Ovary (tissue), 10 donors: ENCODE measurements at places on chromosomes 3 and 15. TPM values are rescaled to one million over a fixed set of nuclear protein-coding genes. Genes with fewer than 3 reads are reported as not detected.

The DUOXA1 gene
- polyA plus RNA-seq = 0.77 TPM

The MINAR1 gene
- polyA plus RNA-seq = 0.19 TPM

DNA sequence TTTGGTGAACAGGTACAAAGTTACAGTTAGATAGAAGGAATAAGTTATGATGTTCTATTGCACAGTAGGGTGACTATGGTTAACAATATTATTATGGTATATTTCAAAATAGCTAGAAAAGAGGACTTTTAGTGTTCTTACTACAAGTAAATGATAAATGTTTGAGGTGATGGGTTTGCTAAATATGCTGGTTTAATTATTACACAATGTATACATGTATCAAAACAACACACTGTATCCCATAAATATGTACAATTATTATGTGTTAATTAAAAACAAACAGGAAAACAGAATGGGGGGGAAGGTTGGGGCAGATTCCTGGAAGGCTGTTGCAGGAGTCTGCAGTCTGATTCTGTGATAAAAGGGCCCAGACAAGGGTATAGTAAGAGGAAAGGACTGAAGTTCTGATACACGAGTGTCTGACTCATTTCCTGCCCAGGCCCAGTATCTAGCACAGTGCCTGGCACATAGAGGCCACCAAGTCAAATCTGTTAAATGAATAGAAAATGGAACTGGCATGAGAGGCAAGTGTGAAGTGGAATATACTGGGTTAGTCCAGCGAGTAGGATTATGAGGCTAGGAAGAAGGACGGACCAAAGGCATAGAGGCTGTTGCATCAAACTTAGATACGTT lies 7.2 kb upstream of the ENTPD3 start:
- no peak for DNase-seq

DNA sequence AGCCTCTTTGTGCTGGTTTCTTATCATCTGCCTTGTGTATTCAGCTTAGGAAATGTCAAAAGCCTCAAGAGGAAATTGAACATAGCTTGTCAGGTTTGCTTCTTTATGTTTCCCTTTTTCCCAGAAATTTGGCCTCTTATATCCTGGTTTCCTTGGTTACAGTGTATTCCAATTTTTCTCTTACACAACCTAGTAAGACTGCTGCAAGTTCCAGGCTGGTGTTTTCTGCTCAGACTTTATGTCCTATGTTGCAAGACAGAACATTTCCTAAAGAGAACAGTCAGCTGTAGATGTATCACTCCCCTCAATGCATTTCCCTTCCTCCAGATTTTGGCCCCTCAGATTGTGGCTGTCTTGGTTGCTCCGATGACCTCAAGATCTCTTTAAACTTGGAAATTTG lies 102.5 kb downstream of the SH3GL3 start:
- no peak for DNase-seq

DNA sequence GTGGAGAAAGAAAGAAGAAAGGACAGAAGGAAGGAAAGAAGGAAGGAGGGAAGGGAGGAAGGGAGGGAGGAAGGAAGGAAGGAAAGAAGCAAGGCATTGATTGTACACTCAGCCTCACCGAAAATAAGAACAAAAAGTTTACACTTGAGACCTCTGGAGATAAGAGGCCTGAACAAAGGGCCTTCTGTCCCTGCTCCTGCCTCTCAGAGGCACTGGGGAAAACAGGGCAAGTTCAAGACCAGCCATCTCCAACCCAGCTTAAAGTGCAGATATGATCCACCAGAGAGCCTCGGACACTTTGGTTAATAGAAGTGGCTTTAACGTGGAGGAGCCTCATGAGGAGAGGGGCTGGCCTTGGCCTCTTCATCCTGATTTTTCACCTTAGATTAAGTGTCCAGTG lies 582.9 kb upstream of the PPP2R3A start:
- no peak for DNase-seq

DNA sequence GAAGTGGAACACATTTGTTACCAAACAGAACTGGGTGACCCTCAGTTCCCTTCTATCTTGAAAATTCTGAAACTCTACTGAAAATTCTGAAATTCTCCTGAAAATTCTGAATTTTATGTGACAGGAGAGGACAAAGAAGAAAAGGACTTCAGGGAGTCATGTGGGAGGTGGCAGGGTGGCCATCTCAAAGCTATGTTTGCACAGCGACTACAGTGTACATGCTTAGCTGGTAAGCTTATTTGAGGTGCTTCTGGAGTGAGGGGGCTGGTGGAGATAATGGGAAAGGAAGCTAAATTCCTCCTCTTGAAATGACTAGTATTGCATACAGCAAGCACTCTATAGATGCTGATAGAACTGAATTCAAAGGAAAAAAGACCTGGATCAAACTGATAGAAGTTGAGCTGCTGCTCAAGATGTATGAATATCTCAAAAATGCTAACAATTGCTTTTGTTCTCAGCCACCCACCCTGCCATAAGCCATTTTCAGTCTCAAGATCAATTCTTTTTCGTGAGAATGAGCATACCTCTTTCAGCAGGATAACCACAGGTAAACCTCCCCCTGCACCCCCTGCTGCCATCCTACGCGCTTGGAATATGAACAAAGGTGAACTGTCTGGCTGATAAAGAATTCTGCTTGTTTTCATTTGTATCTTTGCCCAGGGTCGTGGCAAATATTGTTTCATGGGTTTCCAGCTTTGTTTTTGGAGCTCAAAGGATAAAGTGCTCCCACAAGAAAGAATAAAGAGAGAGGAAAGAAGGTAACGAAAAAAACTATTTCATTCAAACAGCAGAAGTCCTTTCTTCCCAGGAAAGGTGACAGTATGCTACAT lies 16.6 kb upstream of the ARHGEF3 start:
- DNase-seq = no peak

GRCh38 chr3:52527732-52528585 lies 5.7 kb downstream of the NT5DC2 start:
- peak; percentile 17 for DNase-seq

DNA sequence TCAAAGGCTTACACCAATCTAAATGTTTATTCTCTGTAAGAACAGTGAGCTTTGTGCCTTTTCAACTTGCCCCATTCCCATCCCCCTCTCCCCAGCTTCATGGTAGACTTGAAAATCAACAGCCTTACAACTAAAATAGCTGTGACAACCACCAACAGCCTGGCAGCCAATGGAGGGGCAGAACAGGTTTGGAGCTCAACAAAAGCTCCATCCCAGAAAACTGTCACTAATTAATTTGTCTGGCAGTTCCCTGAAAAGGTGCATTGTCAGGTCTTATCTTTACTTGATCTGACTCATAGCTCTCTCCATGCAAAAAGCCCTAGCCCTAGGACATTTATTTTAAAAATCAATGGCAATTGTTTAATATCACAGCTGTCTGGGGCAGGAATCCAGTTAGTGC lies 22.6 kb downstream of the MTHFS start:
- DNase-seq = no peak
